Muscle of leg (tissue), 16 donors: ENCODE measurements at places on chromosomes 11 and 22.
A peak's percentile ranks its signal among the peaks of the same experiment; 100 is the strongest.

GRCh38 chr11:69896250-69896649 is 77.0 kb upstream of the FGF3 start:
- DNase-seq, result no peak

DNA sequence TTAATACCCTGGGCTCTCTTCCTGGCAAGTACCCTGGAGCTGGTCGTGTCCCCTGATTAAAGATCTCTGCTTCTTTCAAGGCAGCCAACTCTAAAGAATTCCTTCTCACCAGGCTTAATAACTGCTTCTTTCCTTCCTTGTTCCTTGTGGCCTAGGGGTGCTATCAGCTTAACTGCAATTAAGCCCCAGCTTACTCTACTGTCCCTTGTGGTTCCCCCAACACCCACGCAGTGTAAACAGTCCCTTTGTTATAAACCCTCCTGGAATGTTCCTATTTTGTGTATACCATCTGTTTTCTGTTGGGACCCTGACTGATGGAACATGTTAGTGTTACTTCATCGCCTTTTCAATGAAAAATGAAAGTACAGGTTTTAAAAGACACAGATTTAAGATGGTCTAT is 126.4 kb upstream of the KIRREL3 start:
- peak; percentile 59 for DNase-seq

DNA sequence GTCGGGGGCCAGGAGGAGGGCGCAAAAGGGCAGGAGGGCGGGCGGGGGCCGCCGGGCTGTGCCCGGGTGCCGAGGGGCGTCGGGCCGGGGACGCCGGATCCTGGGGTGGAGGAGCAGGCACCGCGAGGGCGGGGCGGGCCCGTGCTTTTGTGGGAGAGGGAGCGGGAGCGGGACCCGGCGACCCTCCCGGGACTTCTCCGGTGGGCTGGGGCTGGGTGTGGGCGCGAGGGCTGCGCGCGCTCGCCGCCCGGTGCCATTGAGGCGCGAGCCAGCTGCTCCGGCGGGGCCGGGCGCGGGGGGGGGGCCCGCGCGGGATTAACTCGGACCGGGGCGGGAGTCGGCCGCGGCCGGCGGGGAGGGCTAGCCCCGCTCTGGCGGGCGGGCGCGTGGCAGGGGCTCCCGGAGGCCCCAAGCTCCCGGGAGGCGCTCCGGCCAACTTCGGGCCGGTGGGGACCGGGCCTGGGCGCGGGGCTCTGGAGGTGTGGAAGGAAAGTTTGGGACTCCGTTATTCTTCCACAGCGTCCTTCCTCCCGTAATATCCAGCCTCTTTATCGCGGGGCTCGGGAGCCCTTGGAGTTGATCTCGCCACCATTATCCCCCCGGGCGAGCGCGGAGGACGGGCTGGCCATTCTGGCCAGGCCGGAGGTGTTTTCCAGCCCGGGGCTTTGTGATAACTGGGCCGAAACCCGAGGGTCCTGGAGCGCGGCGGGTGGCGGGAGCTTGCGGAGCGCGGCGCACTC is 936 bp downstream of the CECR2 start:
- DNase-seq, result peak; percentile 45

- DNase-seq, result no peak
Measured at GRCh38 chr22:40002935-40003715, 8.4 kb downstream of the FAM83F start.

GRCh38 chr11:76493626-76494539 is 49.1 kb downstream of the EMSY start:
- DNase-seq, result no peak

DNA sequence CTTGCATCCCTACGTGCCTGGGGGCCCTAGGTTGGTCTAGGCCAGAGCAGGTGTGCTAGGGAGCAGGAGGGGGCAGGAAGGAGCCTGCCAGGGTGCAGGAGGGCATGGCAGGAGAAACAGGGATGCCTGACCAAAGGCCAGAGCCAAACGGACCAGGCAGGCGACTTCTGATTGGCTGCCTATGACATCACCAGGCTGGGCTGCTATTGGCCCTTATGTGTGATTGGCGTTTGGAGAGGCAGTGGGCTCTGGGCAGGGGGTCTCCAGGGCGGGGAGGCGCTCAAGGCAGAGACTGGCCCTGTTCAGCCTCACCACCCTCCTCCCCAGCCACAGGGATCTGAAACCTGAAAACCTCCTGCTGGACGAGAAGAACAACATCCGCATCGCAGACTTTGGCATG is 44.4 kb downstream of the MOB2 start:
- no peak for DNase-seq

DNA sequence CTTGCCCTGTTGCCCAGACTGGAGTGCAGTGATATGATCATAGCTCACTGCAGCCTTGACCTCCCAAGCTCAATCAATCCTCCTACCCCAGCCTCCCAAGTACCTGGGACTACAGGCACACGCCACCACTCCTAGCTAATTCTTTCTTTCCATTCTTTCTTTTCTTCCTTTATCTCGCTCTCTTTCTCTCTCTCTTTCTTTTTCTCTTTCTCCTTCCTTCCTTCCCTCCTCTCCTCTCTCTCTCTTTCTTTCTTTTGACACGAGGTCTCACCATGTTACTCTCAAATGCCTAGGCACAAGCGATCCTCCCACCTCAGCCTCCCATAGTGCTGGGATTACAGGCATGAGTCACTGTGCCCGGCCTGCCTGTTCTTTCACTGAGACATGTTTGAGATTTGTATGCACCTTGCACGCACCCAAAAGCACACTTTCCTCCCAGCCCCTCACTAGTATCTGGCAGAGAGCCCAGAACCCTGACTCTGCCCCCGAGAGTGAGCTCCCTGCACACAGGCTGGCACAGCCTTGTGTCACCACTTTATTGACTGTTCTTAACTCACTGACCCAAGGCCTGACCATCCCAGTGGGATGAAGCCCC is 56.8 kb downstream of the CD6 start:
- DNase-seq, result no peak

- peak; percentile 83 for DNase-seq
Measured at GRCh38 chr11:102287964-102288724, 29.1 kb upstream of the BIRC3 start.

DNA sequence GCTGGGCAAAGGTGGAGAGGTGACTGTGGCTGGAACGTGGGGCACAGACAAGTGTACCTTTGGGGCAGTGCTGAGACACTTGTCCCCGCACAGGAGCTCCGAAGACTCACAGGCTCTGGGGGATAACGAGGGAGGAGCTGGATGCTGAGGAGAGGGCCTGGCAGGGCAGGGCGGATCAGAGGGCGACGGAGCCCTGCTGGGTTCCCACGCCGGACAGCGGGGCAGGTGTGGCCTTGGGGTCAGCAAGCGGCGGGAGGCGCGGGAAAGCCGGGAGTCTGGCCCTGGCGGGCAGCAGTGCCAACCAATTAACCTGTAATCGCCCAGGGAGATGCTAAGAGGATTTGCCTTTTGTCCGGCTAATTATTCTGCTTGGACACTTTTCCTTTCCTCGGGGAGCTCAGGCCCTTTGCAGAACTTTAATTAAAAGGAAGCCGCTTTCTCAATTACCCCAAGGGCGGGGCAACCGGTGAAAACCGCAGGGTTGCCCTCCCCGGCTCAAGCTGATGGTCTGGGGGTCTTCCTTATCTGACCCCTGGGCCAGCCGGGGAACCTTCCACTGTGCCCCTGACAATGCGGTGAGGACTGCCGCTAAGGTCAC is 71.5 kb downstream of the WNT7B start:
- no peak for DNase-seq

- DNase-seq, result no peak
Measured at GRCh38 chr11:20054584-20054983, 105.7 kb downstream of the DBX1 start.

GRCh38 chr22:20076627-20077172 is 3.3 kb upstream of the DGCR8 start:
- no peak for DNase-seq

DNA sequence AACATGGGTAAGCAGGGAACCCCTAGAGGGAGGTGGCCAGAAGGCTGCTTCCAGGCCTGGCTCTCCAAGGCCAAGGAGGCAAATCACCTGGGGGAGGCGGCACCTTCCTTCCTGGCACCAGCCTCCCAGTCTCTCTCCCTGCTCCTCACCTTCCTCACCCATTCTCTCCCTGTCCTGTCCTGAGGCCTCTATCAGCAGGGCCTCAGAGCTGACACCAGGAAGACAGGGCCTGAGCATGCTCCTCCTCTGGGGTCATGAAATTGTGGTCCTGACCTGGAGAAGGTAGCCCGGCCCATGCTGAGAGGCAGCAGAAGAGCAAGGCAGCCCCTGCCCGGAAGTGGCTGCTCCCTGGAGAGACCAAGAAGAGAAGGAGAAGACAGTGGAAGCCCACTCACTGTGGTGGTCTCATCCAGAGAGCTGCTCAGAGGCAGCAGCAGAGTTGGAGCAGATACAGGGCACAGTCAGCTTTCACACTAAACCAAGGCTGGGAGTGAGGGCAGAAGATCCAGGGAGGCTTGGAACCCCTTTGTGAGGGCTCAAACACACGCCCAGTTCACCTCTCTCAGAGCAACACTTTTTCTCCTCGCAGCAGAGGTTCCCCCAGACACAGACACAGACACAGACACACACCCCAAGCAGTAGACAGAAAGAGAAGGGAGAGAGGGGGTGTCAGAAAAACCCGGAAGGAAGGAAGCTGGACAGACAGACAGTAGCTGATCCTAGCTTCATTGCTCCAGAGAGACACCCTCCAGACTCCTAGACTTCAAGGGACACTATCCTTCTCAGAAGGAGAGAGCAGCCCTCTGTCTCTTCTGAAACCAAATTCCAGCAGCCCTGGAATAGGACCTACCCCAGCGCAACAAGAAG is 1.8 kb downstream of the BCL9L start:
- DNase-seq, result no peak

DNA sequence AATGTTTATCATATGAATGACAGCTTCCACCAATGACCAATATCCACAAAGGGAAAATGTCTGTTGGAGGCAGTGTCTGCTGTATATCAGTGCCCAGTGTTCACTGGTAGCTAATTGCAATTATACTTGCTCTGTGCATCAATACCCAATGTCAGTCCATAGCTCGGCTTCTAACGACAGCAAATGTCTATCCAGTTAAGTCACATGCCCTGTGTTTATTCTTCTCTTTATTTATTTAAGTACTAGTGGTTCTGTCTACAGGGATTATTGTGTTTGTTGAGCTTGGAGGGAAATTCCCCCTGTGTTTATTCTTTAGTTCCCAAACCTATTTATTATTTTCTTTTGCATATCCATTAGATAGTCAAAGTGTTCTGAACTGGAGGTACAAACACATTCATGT is 18.6 kb downstream of the TSKU start:
- no peak for DNase-seq

- peak; percentile 87 for DNase-seq
Measured at GRCh38 chr11:70556884-70557741, 158.8 kb downstream of the CTTN start.

- peak; percentile 87 for DNase-seq
Measured at GRCh38 chr11:8813658-8814057, 97.3 kb upstream of the AKIP1 start.

- no peak for DNase-seq
Measured at GRCh38 chr22:27746918-27747317, 54.6 kb downstream of the MN1 start.

- peak; percentile 90 for DNase-seq
Measured at GRCh38 chr11:92224407-92225124, at the start of gene FAT3. Gene FAT3, plus strand, starts transcription at chr11:92224818. Its CDS starts 127,295 bp downstream, at chr11:92352113.

DNA sequence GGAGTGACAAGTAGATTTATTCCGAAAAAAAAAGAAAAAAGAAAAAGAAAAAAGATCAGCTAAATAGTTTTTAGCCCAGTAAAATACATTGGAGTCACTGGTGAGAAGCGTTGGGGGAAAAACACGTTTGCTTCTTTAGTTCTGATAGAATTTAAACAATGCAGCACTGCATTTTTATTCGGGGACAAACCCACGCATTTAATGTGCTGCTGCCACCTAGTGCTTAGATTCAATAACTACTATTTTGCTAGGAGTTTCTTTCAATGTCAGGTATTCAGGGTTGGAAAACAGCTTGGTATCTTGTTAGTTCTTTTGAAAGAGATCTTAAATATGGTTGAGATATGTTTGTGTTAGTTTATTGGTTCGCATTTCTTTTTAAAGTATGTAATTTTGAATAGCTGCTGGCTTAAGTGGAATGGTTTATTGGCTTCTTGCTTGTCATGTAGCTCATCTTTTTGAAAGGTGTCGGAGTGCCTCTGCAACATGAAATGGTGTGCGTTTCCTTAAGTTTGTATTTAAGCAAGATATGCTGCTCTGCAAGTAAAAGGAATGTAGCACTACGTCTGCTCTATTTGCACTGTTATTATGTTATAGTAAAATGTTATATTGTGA is 41.9 kb downstream of the SVIP start:
- DNase-seq, result peak; percentile 71

GRCh38 chr11:115257678-115258077 is 246.5 kb downstream of the CADM1 start:
- DNase-seq, result no peak

- DNase-seq, result no peak
Measured at GRCh38 chr22:27863001-27863400, 56.1 kb downstream of the PITPNB start.

DNA sequence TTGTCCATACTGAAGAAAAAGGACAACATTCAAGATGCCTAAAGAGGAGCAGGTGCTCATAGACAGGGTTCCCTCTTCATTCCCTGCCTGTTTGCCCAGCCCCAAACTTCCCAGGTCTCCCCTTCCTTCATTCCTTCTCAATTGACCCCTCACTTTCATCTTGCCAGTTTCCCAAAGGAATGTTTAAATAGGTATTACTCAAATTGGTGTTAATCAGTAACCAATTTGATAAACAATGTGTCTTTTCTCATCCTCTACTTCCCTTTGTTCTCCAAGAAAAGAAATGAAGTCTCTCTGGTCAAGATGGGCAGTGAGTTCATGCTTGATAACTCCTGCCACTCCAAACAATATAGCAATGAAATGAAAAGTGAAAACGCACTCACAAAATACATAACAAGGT is 101.9 kb downstream of the TMPRSS5 start:
- no peak for DNase-seq

- DNase-seq, result no peak
Measured at GRCh38 chr22:42664976-42665831, 16.0 kb upstream of the CYB5R3 start.

DNA sequence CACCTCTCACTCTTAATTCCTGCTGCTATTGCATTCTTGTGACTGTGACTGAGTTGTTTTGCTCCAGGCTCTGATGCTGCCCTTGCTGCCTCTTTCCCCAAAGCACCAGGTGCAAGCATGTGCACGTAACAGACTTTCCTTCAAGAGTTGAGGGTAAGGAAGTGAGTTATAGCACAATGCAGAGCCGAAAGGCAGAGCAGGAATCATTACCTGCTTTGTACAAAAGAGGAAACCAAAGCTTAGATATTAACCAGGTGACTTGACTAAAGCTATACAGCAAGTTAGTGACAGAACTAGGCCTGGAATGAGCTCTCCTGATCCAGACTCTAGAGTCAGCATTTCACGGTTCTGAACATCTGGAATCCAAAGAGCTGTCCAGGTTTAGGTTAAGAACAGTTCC is 33.6 kb downstream of the NEU3 start:
- DNase-seq, result no peak

GRCh38 chr11:37108436-37109285 is 510.6 kb upstream of the RAG2 start:
- DNase-seq, result peak; percentile 3

GRCh38 chr11:6531267-6531752 is 34.2 kb downstream of the DNHD1 start:
- peak; percentile 69 for DNase-seq

- no peak for DNase-seq
Measured at GRCh38 chr22:46650078-46650810, 30.1 kb downstream of the GRAMD4 start.

- no peak for DNase-seq
Measured at GRCh38 chr11:129503646-129504045, 128.0 kb downstream of the BARX2 start.

- no peak for DNase-seq
Measured at GRCh38 chr22:35743326-35743860, 25.7 kb downstream of the APOL5 start.

- DNase-seq, result no peak
Measured at GRCh38 chr22:41544671-41545476, 604 bp upstream of the POLR3H start.

- no peak for DNase-seq
Measured at GRCh38 chr11:77208535-77208934, 80.5 kb downstream of the MYO7A start.
